Osteoblast (primary cell): ENCODE measurements at places on chromosomes 6 and 20. TPM values are rescaled to one million over a fixed set of nuclear protein-coding genes. Genes with fewer than 3 reads are reported as not detected.

SASH1 gene
- 61.0 and 71.7 TPM in 2 replicates for total RNA-seq

BPI gene
- total RNA-seq, result under 0.01 TPM in 1 of 2 replicates, not detected in the other

KIF25 gene
- total RNA-seq, result not detected in 2 replicates

TINAG gene
- not detected in 2 replicates for total RNA-seq

SLC4A11 gene
- total RNA-seq, result under 0.01 TPM in 2 replicates
